ENCODE measurements at places on chromosomes 11 and 22.

GRCh38 chr11:91104237-91104636 lies 881.4 kb upstream of the CHORDC1 start:
- DNase-seq = peak; percentile 51

GRCh38 chr11:9688716-9689511 lies 25.0 kb downstream of the SWAP70 start:
- DNase-seq = peak; percentile 73

- no peak for DNase-seq
Observed at GRCh38 chr11:61963282-61964057, 4.0 kb downstream of the FTH1 start.

GRCh38 chr11:1882265-1883238 lies 9.1 kb downstream of the PRR33 start:
- peak; percentile 68 for DNase-seq

DNA sequence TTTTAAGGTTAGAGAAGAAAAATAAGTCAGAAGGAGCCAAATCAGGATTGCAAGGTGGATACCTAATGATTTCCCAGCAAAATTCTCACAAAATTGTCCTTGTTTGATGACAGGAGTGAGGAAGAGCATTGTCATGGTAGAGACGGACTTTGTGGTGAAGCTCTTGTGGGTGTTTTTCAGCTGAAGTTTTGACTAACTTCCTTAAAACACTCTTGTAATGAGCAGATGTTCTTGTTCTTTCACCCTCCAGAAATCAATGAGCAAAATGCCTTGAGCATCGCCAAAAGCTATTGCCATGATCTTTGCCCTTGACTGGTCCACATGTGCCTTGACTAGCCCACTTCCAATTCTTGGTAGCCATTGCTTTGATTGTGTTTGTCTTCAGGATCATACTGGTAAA lies 20.0 kb downstream of the CALCB start:
- no peak for DNase-seq

GRCh38 chr11:131943295-131943694 lies 572.9 kb downstream of the NTM start:
- no peak for DNase-seq

- peak; percentile 90 for DNase-seq
Observed at GRCh38 chr11:560305-561147, at the start of the genes LMNTD2 and RASSF7. Gene LMNTD2, minus strand, starts transcription at chr11:560738. Its CDS starts 22 bp downstream, at chr11:560716. Gene RASSF7, plus strand, starts transcription at chr11:560970. Its CDS starts 799 bp downstream, at chr11:561769.

- DNase-seq = no peak
Observed at GRCh38 chr22:39182478-39183030, 30.1 kb upstream of the CBX7 start.

DNA sequence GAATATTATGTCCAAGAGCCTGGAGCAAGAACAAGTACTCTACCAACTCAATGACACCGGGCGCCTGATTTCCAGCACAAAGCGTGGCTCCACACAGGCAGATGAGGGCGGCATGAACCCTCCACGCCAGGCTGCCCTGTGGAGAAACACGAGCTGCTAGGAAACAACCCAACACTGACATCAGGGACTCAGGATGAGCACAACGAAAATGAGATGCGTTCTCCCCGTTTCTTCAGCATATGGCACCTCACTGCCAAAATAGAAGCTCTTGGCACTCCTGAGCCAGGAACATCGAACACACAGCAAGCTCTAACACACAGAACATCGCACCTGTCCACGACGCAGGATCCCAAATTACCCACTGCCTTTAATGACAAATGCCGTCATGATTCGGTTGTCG lies 68.3 kb downstream of the NCAPD3 start:
- DNase-seq = no peak

- no peak for DNase-seq
Observed at GRCh38 chr11:92929246-92929645, 40.2 kb upstream of the MTNR1B start.

GRCh38 chr22:44669561-44669976 lies 32.4 kb upstream of the PRR5 start:
- no peak for DNase-seq

DNA sequence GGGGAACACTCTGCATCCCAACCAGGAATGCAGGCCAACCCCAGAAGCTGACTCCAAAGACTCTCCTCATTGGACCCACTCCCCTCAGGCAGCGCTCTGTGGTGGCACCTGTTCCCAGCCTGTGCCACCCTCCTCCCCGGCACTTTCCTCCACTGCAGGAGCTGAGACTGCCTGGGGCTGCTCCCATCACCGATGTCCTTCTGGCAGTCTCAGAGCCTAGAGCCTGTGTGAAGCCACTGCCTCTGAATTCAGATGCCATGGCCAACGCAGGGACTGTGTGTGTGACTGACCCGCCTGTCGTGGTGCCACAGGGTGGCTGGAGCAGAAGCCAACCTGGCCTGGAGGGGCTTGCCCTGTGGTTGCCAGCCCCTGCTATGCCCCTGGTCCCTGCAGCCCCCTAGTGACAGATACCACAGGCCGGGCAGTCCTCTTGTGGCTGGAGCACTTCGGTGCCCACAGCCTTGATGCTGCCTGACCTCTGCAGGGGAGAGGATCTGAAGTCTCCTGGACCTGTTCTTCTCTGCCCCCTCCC lies 43.2 kb downstream of the TBX1 start:
- no peak for DNase-seq

DNA sequence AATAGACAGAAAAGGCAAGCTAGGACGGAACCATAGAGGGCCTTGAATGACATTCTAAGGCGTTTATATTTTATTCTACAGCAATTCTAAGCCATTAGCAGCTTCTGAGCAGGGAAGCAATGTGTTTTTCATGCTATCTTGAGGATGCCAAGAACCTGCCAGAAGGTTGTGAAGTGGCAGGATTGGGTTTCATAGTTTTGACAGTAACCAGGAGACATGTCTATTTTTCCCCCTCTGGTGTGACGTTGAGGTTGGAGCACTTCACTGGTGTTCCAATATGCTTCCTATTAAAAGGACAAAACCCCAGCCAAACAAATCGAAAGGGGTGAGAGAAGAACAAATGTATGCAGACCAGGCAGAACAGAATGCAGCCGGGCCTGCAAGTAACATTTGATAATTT lies 148.2 kb downstream of the SPATA19 start:
- no peak for DNase-seq

GRCh38 chr11:64299847-64300648 lies at the start of gene CATSPERZ:
Gene CATSPERZ, plus strand, starts transcription at chr11:64300358. Its CDS starts 53 bp downstream, at chr11:64300411.
- DNase-seq = no peak

DNA sequence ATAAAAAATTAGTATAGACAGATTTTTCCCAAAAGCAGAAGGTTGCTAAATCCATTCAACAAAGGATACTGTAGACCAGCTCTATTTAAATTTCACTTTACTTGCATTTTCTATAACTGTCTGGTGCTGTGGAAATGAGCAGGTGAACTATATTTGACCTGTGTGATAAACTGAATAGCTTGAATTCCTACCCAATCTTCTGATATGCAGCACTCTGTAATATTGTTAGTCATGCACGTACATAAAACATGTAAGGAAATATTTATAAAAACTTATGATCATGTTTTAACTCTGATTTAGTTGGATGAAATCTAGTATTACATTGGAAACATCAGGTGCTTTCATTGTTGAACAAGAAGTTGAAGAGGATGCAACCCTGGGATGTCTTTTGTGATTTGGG lies 213.6 kb downstream of the DBX1 start:
- DNase-seq = no peak

GRCh38 chr11:34825670-34826383 lies 90.4 kb downstream of the APIP start:
- DNase-seq = no peak

DNA sequence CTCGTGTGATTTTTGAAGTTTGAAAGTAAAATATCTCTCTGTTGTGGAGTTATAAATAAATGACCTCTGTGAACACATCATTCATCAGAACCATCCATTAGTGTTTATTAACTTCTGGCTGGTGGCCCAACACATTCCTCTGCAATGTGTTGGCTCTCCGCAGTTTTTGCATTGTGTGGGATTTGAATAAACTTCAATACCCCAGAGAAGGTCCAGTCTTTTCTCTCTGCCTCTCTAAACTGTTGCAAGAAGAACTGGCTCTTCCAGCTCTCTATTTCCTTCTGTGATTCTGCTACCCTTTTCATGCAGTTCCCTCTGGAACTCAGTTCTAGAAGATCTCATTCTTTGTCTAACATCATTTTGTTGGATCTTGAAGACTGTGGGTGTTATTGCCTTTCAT lies 125.0 kb upstream of the ARHGAP42 start:
- DNase-seq = peak; percentile 75

DNA sequence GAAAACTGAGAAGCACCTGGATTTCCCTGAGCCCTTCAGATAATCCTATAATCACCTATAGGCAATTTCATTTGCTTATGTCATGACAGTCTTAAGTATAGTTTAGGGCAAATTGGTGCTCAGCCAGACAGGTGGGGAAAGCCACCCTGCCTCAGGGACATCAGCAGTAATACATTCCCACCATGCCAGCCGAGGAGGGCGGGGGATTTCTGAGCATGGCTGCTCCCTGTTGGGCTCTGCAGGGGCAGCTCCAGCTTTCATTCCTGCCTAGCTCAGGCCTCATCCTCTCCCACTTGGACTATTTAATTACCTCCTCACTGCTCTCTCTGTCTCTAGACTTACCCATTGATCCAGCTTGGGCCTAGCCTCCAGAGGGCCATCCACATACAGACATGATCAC lies 9.0 kb upstream of the DRD2 start:
- DNase-seq = no peak

Data from A673 (cell line).